Activated CD4-positive, alpha-beta T cell treated with anti-CD3 and anti-CD28 coated beads for 36 hours (primary cell): ENCODE measurements at places on chromosomes 7 and 10. TPM values are rescaled to one million over a fixed set of nuclear protein-coding genes. Genes with fewer than 3 reads are reported as not detected.

- DNase-seq: no peak
Observed at GRCh38 chr7:24323961-24324480, 40.0 kb downstream of the NPY start.

PNLIPRP2 gene
- total RNA-seq: not detected

DNA sequence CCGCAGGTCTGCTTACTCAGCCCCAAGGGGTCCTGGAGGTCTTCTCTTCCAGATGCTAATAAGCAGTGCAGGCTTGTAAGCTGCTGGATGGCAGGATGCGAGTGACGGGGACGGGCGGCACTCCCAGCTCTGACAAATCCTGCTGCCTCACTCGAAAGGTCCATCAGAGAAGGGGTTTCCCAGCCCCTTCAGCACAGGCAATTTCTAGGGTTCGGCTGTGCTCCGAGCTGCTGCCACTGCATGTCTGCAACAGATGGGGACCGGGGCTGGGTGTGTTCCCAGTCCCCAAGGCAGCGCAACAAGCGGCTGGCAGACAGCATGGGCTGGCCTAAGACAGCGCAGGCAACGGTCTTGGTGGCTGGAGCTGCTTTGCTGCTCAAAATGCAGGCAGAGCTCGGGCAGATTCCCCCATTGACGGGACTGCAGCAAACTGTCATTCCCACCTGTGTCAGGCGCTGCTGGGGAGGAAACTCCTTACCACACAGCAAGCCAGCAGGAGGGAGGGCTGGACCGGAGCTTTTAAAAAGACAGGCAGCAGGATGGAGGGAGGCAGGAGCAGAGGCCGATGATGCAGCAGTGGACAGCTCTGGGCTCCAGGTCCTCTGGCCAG is 62.4 kb downstream of the PRKAG2 start:
- DNase-seq: no peak

DNA sequence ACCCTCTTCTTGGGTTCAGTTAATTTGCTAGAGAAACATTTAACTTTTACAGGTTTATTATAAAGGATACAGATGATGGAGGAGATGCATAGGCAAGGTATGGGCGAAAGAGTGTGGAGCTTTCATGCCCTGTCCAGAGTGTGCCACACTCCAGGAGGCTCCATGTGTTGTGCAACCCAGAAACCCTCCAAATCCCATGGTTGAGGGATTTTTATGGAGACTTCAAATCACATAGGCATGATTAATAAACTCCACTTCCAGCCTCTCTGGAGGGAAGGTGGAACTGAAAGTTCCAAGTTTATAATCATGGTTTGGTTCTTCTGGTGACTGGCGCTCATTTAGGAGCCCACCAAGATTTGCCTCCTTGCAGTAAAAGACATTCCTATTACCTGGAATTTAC is 159.9 kb downstream of the PHTF2 start:
- no peak for DNase-seq

ARHGAP12 gene
- total RNA-seq: 5.5 TPM

DNA sequence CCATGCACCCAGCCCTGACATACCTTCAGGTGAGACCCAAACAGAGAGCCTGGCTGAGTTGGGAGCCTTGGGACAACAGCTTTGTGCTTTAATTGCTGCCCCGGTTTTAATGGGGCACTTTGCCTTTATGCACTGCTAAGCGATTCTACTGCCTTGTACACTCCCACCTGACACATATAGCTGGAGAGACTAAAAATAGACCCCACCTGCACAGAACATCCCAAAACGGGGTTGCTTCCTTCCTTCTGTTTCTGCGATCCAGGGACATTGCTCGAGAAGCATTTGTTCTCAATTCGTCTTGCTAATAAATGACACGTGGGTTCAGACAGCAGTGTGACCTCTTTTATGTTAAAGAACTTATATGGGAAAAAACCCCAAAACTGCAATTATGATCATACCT is 258.8 kb upstream of the MYO3A start:
- DNase-seq: no peak

KEL gene
- 0.44 TPM for total RNA-seq

GRCh38 chr7:139252451-139252850 is 21.4 kb downstream of the UBN2 start:
- DNase-seq: no peak
